ENCODE measurements at places on chromosomes 6 and 20. TPM values are rescaled to one million over a fixed set of nuclear protein-coding genes. Genes with fewer than 3 reads are reported as not detected.

ADGRF4 gene
- not detected for polyA plus RNA-seq

PLA2G7 gene
- 0.27 TPM for polyA plus RNA-seq

C6orf58 gene
- not detected for polyA plus RNA-seq

LY6G6F gene
- polyA plus RNA-seq = not detected

SIRPG gene
- polyA plus RNA-seq = 0.43 TPM

HMGCLL1 gene
- polyA plus RNA-seq = not detected

TRIM15 gene
- polyA plus RNA-seq = not detected

SLC17A2 gene
- polyA plus RNA-seq = not detected

CD24 gene
- 206 TPM for polyA plus RNA-seq

DEFB124 gene
- not detected for polyA plus RNA-seq

ME1 gene
- polyA plus RNA-seq = not detected

SNHG17 gene
- 60.4 TPM for polyA plus RNA-seq

SPDEF gene
- not detected for polyA plus RNA-seq

GPR6 gene
- polyA plus RNA-seq = not detected

NFATC2 gene
- 22.9 TPM for polyA plus RNA-seq

CDSN gene
- not detected for polyA plus RNA-seq

GPLD1 gene
- 0.49 TPM for polyA plus RNA-seq

KIF6 gene
- not detected for polyA plus RNA-seq

SMLR1 gene
- polyA plus RNA-seq = not detected

JPH2 gene
- not detected for polyA plus RNA-seq

RIN2 gene
- not detected for polyA plus RNA-seq

F13A1 gene
- polyA plus RNA-seq = 5.9 TPM

ROMO1 gene
- 284 TPM for polyA plus RNA-seq

HACE1 gene
- polyA plus RNA-seq = 6.0 TPM

HLA-DPA1 gene
- polyA plus RNA-seq = 3,526 TPM

FKBP5 gene
- 9.9 TPM for polyA plus RNA-seq

SEMG1 gene
- polyA plus RNA-seq = not detected

TREML4 gene
- polyA plus RNA-seq = not detected

TSBP1 gene
- not detected for polyA plus RNA-seq

RIPPLY2 gene
- not detected for polyA plus RNA-seq

PRDM13 gene
- not detected for polyA plus RNA-seq

CGA gene
- not detected for polyA plus RNA-seq

RBCK1 gene
- polyA plus RNA-seq = 105 TPM

DNMT3B gene
- polyA plus RNA-seq = not detected

ZSCAN26 gene
- 20.3 TPM for polyA plus RNA-seq

CPNE5 gene
- 105 TPM for polyA plus RNA-seq

HLA-DQA1 gene
- polyA plus RNA-seq = 309 TPM

NR2E1 gene
- not detected for polyA plus RNA-seq

MMP24 gene
- polyA plus RNA-seq = 0.08 TPM

WFDC2 gene
- not detected for polyA plus RNA-seq

ANKRD66 gene
- polyA plus RNA-seq = not detected

ZFP64 gene
- polyA plus RNA-seq = 7.9 TPM

NTSR1 gene
- not detected for polyA plus RNA-seq

TP53TG5 gene
- polyA plus RNA-seq = 0.14 TPM

RSPH3 gene
- polyA plus RNA-seq = 3.4 TPM

RBBP8NL gene
- not detected for polyA plus RNA-seq

HFE gene
- 3.1 TPM for polyA plus RNA-seq

CST2 gene
- polyA plus RNA-seq = not detected

HLA-DOA gene
- polyA plus RNA-seq = 219 TPM

SLC18B1 gene
- polyA plus RNA-seq = 31.3 TPM

RAB22A gene
- 11.6 TPM for polyA plus RNA-seq
